Naive thymus-derived CD4-positive, alpha-beta T cell (primary cell): ENCODE measurements at places on chromosomes 4 and X. TPM values are rescaled to one million over a fixed set of nuclear protein-coding genes. Genes with fewer than 3 reads are reported as not detected.

Gene GPAT3
- polyA plus RNA-seq = 1.5 TPM

Gene IL21
- not detected for polyA plus RNA-seq

Gene TLR8
- not detected for polyA plus RNA-seq

Gene SHROOM2
- polyA plus RNA-seq = not detected

Gene SLC16A2
- 0.24 TPM for polyA plus RNA-seq

Gene HHIP
- not detected for polyA plus RNA-seq

Gene ARSH
- polyA plus RNA-seq = not detected

Gene FHDC1
- 0.04 TPM for polyA plus RNA-seq

Gene COL4A5
- polyA plus RNA-seq = not detected

Gene IKBKG
- 26.4 TPM for polyA plus RNA-seq

Gene ERVMER34-1
- not detected for polyA plus RNA-seq

Gene SPATA4
- polyA plus RNA-seq = not detected

Gene PRR32
- polyA plus RNA-seq = not detected

Gene GYG2
- not detected for polyA plus RNA-seq

Gene LRAT
- not detected for polyA plus RNA-seq

Gene CASK
- 5.6 TPM for polyA plus RNA-seq

Gene LNX1
- 0.48 TPM for polyA plus RNA-seq
